Memory B cell (primary cell): ENCODE measurements at places on chromosomes 7 and 10.

- no peak for DNase-seq
These were observed 206.7 kb downstream of the POU6F2 start for GRCh38 chr7:39184391-39184790.

DNA sequence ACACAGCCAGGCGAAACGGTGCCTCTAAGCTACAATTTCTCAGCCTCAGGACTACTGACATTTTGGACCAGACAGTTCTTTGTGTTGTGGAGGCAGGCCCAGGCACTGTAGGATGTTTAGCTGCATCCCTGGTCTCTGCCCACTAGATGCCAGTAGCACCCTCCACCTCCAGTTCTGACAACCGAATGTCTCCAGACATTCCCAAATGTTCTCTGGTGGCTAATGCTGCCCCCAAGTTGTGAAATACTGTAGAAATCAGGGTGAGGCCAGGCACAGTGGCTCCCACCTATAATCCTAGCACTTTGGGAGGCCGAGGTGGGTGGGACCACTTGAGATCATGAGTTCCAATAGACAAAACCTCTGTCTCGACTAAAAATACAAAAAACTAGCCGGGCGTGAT lies 18.2 kb downstream of the HNRNPF start:
- no peak for DNase-seq

DNA sequence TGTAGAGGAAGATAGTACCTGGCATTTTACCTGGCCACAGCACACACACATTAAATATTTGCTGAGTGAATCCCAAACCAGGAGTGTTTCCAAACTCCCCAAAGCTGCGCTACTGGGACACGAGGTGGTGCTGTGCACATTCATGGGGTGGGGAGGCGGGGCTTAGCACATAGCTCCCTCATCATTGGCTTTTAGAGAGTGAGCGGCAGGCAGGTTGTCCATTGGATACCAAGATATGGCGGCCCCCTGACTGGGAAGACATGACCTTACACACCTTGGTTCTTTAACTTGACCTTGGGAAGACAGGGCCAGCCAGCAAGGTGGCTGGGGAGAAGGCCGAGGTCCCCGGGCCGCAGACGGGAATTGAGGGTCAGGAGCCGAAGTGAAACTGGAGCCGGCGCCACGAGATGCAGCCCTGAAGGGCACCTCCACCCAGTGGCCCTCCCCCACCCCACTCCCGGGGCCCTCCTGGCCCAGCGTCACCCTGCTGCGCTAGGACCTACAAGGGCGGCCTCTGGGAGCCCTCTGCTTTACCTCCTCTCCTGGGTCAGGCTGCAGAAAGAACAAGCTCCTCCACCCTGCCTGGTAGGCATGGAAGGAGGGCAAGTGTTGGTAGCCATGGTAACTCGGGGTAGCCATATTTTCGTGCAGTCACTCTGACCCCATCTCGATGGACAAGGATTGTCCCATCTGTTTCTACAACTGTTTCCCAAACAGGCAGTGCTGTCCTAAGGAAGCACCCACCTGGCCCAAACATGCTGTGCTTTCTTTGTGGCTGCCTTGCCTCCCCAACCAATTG lies 24.0 kb downstream of the TMEM176A start:
- DNase-seq = no peak

- no peak for DNase-seq
These were observed 43.4 kb downstream of the HIPK2 start for GRCh38 chr7:139734395-139734794.

GRCh38 chr10:132711613-132712121 lies 74.3 kb downstream of the NKX6-2 start:
- no peak for DNase-seq

DNA sequence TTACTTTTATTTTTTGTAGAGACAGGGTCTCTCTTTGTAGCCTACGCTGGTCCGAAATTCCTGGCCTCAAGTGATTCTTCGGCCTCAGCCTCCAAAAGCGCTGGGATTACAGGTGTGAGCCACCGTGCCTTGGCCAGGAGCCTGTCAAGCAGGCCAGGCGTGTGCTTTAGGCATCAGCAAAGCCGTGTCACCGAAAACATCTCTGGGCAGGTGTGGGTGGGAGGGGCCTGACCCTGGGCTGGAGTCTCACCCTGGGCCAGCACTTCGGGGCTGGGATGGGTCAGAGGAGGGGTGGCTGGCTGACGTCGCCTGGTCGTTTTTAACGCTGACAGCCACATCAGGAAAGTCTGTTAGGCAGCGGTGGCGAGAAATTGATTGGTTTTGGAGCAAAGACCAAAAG lies 80.9 kb downstream of the UNCX start:
- no peak for DNase-seq

- no peak for DNase-seq
These were observed 29.5 kb downstream of the LRRC17 start for GRCh38 chr7:102942181-102942866.

DNA sequence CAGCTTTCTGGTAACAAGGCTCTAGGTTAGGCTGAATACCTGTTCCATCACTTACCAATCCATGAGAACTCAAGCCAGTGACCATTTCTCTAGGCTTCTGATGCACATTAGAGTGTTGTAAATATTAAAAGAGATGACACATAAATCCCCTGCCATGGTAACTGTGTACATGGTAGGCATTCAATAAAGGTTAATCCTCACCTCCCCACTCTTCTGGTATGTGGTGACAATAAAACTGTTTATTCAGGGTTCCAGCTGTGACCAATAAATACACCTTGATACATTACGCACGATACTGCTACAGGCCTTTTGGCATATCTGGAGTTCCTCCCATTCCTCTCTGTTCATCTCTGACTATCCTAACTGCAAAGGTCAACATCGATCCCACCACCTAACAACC lies 171.9 kb downstream of the SRPK2 start:
- no peak for DNase-seq

GRCh38 chr7:99419323-99420021 lies 10.7 kb downstream of the BUD31 start:
- DNase-seq = no peak

DNA sequence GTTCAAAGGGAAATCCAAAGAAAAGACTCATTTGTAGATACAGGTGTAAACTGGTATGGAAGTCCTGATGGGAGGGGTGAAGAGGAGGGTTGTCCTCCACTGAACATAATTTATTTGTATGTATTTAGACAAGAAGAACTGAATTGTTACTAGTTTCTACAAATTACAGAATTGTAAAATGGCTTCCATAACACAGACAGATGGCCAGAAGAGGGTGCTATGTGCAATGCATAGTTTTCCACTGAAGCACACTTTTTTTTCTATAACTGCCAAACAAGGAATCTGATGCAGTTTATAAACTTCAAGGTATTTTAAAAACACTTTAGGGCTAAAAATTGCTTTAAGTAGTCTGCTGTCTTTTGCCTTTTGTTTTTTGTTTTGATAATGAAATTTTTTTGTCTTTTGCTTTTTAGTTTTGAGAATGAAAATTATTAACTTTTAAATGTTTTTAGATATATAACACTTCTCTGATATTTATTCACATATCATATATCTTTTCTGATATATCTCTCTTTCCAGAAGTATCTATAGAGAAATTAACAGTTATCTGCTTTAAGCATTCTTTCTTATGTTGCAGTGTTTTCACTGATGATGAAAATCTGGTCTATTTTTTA lies 58.5 kb downstream of the PHYHIPL start:
- no peak for DNase-seq

- peak; percentile 59 for DNase-seq
These were observed 26.1 kb upstream of the RSU1 start for GRCh38 chr10:16843252-16843870.

DNA sequence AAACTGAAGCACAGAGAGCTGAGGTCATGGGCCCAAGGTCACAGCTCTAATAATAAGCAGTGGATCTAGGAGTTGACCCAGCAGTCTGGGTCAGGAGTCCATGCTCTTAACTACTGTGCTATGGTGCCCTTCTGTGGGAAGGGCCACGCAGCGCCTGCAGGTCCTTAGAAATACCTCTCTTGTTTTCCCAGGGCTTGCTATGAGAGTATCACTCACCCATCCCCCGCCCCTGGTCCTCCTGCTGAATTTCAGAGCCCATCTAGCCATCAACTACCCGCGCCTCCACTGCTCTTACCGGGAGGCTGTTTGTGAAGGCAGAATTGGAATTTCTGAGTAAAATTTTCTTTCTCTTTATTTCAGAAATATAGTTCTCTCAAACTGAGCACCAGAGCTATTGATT lies 27.3 kb upstream of the CRHR2 start:
- no peak for DNase-seq

DNA sequence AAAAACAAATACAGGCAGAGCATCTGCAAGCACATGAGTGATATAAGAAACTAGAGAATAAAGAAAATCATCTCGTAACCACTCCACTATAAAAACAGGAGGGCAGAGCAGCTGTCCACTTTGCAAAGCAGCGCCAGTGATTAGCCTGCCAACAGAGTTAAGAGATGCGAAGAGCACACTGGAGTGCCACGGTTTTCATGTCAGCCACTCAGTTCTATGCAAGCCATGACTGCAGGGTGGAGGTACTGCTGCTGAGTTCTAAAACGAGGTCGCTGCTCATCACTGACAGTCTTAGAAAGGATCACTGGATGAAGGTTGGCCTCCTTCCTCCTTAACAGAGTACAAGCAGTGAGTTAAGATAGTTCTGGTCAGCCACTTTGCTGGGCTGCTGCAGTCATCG lies 58.5 kb downstream of the FGFR2 start:
- DNase-seq = no peak

DNA sequence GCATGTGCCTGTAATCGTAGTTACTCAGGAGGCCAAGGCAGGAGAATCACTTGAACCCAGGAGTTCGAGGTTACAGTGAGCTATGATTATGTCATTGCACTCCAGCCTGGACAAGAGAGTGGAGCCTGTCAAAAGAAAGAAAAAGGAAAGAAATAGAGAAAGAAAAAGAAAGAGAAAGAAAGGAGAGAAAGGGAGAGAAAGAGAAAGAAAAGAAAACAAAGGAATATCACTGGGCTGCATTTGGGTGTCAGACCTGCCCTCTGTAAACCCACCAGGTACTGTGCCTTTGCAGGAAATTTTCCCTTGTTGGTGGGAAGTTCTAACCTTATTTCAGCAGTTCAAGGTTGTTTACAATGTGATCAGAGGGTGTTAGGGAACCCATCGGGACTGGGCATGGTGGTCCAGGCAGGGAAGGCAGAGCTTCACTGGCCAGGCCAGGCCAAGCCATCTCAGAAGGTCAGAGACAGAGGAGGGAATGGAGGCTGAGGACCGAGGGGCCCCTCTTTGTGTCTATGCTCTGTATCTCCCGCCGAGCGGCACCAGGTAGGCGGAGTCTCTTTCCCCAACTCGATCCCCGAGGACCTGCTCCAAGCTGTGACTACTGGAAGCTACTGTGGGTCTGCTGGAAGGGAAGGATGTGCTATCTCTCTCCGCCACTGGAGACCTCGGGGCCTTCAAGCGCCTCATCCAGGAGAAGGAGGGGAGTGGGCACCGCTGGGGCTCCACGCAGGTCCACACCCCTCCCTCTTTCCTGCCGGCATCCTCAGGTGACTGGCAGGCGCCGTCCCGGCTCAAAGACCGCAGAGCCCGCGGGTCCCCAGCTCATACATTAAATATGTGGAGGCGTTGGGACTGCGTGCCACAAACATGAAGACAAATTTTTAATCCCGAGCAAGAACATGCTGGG lies 15.2 kb upstream of the KAZALD1 start:
- DNase-seq = no peak

DNA sequence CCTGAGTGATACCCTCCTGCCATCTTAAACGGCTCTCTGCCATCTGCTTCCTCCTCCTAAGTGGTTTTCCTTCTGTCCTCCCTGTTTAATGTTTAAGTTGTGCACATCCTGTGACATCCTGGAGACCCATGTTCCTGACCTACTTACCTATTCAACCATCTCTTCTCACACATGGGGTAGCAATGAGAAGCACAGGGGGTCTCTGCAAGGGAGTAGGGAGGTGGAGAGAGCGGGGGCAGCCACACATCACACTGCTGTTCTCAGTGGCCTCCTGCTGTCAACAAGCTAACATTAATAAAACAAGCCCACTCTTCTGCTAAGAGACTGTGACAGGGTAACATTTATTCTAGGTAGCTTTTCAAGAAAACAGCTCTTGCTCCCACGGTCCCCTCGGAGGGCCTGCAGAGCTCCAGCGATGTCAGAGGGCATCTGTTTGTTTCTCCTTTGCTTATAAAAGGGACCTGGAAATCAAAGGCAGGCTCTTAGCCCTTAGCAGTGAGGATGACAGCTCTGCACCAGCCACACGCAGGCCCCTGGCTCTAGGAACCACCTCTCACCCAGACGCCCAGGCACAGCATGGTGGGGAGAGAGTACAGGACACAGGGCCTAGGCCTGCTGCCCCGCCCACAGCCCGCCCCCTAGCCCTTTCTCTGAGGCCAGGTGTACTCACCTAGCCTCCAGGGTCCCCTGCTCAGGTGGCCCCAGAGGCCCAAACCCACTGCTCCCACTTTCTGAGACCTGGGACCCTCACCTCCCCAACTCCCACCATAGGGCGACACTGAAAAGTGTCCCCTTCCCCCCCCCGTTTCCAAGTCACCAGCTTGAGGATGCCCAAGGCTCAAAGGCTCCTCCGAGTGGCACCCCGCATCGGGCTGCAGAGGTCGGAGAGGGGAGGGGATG lies 943 bp upstream of the SLC18A2 start:
- no peak for DNase-seq

GRCh38 chr7:73768641-73769480 lies 1.2 kb downstream of the CLDN3 start:
- no peak for DNase-seq

- no peak for DNase-seq
These were observed 128.4 kb upstream of the RSU1 start for GRCh38 chr10:16945593-16945992.

DNA sequence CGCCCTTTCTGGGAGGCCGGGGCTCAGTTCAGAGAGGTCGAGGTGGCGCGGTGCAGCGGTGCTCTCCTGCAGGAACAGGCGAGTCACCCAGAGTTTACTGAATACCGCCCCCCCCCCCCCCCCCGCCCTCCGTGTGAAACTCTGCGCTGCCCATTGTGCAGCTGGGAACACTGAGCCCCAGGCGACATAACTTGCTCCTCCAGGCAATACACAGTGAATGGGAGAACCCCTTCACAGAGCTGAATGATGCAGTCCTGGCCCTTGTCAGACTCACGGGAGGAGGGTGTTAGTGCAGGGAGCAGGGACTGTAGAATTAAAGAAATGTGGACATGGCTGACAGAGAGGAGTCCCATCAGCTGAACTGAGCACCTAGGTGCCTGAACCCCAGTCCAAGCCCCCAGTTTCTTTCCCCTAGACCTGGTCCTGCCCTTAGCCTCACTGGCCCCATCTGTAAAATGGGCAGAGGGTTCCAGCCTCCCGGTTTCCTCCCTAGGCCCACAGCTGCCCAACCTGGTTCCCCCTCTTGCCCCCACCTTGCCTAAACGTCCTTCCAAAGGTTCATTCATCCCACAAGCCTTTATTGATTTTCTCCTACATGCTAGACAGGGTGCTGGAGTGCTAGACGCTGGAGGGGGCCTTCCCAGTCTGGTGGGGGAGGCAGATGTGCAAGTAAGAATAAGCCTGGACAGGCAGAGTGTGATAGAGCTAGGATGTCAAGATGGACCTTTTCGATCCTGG lies 869 bp upstream of the LOXL4 start:
- no peak for DNase-seq
